Fibroblast of the aortic adventitia (primary cell): ENCODE measurements at places on chromosomes 5 and 9. TPM values are rescaled to one million over a fixed set of nuclear protein-coding genes. Genes with fewer than 3 reads are reported as not detected.

DNA sequence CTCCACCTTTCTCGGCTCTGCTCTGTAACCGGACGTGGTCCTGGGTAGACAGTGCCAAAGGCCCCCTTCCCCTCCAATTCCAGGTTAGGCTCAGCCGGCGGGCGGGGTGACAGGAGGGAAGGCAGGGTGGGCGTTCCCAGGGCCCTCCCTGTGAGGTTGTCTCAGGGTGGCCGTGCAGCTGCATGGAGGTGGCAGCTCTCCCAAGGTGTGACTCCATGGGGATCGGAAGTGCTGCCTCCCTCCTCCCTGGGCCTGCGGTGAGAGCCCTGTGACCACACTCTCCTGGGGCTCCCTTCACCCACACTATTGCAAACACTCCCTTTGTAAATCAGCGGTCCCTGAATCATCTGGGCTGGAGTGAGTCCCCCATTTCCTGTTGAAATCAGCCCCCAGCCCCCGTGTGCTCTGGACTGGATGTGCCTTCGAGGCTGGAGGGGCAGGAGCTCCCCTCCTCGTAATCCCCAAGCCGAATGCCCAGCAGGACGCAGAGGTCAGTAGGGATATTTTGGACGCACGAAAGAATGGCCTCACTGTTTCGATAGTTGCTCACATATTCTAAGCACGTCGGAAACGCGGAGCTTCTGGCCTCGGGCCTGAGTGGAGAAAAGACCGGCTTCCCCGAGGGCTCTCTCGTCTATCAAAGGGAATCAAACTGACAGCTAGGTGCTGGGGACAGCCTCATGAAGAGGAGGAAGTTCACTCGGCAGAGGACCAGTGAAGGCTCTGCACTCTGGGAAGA lies 107.6 kb upstream of the COL5A1 start:
- DNase-seq: no peak

- no peak for DNase-seq
These were observed 307.3 kb upstream of the PIK3R1 start for GRCh38 chr5:67908126-67908765.

Gene BRIX1
- total RNA-seq: 31.3 and 41.9 TPM in 2 replicates

DNA sequence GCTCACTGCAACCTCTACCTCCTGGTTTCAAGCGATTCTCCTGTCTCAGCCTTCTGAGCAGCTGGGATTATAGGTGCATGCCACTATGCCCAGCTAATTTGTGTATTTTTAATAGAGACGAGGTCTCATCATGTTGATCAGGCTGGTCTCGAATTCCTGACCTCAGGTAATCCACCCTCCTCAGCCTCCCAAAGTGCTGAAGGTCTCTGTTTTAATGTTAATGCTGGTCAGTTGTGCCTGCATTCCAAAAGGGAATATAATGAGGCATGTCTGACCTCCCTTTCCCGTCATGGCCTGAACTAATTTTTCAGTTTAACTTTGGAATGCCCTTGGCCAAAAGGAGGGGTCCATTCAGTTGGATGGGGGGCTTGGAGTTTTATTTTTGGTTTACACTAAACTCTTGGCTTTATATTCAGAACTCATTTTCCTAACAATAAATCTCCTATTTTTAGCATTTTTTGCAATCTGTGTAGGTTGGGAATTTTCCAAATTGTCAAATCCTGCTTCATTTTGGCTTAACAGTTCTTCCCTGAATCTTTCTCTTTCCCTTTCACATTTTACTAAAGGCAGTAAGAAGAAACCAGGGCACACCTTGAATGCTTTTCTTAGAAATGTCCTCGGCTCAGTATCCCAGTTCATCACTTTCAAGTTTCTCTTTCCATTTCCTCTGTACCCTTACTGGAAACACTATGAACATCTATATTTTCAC lies 1175.5 kb downstream of the MAT2B start:
- no peak for DNase-seq

Gene RELL2
- total RNA-seq: 2.6 and 6.6 TPM in 2 replicates

Gene CTXN3
- total RNA-seq: not detected in 2 replicates

Gene BAAT
- total RNA-seq: not detected in 2 replicates

GRCh38 chr9:37908283-37908682 lies 4.4 kb upstream of the SLC25A51 start:
- no peak for DNase-seq

DNA sequence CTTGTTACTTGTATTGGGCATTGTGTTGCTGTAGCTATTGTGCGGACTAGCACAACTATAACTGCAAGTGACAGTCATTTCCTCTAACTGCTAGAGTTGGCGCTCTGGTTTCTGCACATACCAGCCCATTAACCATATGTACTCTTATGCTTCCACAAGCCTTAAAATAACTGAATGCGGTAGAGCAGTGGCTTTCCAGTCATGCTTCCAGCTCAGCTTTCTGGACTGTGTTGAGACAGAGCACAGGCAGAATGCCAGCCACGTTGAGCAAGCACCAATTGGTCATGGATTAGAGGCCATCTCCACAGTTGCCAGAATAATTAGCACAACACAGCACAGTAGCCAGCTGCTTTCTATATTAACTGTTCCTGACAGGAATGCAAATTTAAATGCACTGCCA lies 12.2 kb downstream of the INVS start:
- peak; percentile 95 for DNase-seq

DNA sequence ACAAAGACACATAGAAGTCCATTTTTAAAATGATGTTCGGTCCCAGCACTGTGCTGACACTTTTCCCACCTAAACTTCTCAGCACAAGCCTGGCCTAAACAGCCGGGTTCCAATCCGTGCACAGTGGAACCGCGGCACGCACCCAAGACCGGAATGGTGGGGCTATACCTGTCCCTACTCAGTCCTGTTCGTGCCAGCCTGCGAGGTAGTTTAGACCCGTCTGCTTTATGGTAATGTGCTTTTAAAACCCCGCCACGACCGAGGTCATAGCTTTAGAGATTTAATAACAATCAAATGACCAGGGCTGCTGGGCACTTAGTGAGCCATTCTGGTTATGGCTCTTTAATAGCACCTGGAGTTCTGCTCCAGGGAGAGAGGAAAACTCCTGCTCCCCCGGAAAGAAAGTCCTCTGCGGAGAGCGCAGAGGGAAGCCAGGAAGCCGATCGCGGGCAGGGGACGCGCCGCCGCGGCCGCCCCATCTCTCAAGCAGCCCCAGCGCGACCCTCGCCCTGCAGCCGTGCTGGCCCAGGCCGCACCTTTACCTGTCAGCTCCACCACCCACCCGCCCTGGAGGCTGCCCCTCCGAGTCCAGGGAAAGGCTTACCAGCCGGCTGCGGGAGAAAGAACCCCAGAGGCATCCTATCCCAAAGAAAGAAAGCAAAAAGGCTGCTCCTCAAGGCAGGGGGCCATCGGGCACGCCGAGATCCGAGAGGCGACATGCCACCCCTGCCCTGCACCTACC lies 511 bp downstream of the ARL15 start:
- peak; percentile 9 for DNase-seq

Gene ESM1
- 1.1 and 19.6 TPM in 2 replicates for total RNA-seq

DNA sequence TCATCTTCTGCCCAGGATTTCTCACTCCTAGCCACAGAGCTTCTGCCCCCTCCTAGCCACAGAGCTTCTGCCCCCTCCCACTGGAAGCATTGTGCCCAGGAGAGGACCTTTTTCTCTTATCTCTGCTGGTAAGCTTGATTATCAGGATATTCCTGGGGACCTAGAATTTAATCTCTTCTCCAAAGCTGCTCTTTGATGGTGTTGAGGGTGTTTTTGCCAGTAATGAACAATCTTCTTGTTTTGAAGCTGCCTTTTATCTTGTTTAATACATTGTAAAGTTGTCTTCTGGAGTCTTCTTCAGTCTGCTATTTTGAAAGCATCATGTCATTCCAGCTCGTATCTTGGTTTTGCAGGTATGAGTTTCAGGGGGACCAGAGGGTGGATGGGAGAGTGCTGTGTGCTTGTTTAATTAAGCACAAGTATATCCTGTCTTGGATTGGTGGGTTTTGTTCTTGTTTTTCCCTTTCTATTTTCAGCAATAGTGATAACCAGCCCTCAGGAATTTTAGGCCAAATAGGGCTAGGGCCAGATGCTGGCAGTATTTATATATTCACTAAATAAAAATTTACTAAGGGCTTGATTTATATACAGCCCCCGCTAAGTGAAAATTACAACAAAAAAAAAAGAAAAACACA lies 214.0 kb upstream of the DMRT1 start:
- no peak for DNase-seq

Gene SOHLH1
- total RNA-seq: not detected in 2 replicates

DNA sequence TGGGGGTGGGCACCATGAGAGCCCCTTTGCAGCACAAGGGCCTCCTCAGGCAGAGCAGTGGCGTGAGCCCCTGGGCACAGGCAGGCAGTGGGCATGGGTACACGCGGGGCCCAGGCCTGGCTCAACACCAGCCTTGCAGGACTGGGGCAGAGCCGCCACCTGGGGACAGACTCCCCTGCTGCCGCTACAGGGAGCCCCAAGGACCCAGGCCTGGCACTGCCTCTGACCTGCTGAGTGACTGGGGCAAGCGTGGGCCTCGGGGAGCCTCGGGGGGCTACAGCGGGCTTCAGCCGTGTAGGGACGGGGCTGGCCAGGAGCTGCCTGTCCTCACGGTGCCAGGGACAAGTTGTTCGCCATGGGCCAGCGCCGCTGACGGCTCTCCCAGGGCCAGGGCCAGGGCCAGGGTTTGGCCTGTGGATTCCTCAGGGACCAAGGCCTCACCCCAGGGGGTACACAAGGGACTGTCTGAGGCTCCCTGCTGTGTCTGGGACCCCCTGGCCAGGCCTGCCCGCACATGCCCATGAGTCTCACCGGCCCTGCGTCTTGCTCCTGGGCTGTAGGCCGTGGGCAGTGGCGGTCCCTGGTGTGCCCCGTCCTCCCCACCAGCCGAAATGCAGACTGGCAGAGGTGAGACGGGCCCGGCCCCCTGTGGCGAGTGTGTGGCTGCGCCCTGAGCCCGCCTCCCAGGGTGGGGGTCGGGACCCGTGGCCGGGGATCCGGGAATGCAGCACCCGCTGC lies 42.5 kb downstream of the KCNT1 start:
- DNase-seq: no peak

Gene PDE6A
- not detected in 2 replicates for total RNA-seq

- DNase-seq: peak; percentile 59
These were observed 3.8 kb downstream of the ZNF622 start for GRCh38 chr5:16461782-16462181.

DNA sequence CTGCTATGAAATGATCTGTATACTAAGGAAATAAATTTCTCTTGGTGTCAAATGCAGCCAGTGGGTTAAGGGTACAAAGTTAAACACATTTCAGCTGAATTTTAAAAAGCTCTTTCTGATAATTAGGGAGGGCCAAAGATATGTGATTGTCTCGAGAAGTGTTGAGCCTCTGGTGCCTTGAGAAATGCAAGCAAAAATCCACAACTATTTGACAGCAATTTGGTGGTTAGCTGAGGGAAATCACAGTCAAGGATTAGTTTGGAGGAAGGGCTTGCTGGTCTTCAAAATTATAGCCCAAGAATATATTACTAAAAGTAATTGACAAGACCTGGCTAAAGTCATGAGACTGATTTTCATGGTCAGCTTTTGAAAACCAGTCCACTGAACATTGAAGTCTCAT lies 255.7 kb upstream of the PPP1R2B start:
- no peak for DNase-seq

Gene NUDCD2
- total RNA-seq: 8.5 and 9.1 TPM in 2 replicates

DNA sequence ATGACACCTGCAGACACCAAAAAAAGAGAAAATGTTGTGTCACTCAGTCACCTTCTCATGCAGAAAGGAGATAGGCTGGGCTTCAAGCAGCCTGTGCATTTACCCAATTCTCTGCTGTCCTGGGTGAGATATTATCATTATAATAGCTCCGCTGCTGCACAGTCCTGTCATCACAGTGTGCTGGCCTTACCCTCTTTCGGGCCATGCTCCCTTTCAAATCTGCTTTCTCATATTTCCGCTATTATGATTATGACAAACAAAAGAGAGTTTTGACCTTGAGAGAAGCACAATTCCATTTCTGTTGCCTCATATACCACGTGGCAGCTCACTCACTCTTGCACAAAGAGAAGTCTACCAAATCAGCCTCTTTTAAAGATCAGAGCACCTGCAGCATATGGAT lies 1350.1 kb upstream of the ACO1 start:
- no peak for DNase-seq

GRCh38 chr5:115409094-115409493 lies 112.6 kb upstream of the CCDC112 start:
- no peak for DNase-seq

Gene RAD23B
- 132 and 171 TPM in 2 replicates for total RNA-seq

GRCh38 chr5:53076014-53076583 lies 33.5 kb downstream of the MOCS2 start:
- peak; percentile 44 for DNase-seq

Gene SHISAL2B
- total RNA-seq: not detected in 2 replicates

Gene GPRIN1
- total RNA-seq: 1.7 and 7.1 TPM in 2 replicates

Gene AJM1
- 1.1 and 1.3 TPM in 2 replicates for total RNA-seq

Gene PCDHB13
- total RNA-seq: 0.27 and 0.65 TPM in 2 replicates

- DNase-seq: no peak
These were observed 93.3 kb downstream of the TMEM174 start for GRCh38 chr5:73266176-73266738.

GRCh38 chr5:168334695-168335094 lies 43.2 kb downstream of the WWC1 start:
- peak; percentile 74 for DNase-seq

GRCh38 chr9:83625178-83625577 lies 2.2 kb downstream of the IDNK start:
- no peak for DNase-seq

Gene TTC23L
- 0.36 TPM in 1 of 2 replicates, not detected in the other for total RNA-seq

DNA sequence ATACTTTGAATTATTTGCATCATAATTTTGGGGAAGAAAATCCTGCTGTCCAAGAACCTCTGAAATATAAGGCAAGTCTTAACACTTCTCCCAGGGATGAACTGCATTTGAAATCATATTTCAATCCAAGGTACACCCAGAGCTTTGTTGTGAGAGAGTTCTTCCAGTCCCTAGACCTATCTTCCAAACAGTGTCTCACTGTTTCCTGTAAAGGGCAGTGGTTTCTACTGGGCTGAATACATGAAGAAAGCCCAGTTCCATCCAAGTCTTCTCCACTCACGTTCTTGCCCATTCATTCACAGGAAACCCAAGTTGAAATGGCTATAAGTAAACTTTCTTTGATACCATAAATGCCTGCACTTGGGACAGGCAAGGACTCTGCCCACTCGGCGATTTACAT lies 108.3 kb upstream of the LHFPL2 start:
- DNase-seq: no peak

GRCh38 chr5:180831139-180832093 lies 28.8 kb upstream of the MGAT1 start:
- DNase-seq: peak; percentile 66

Gene KCNT1
- not detected in 2 replicates for total RNA-seq

Gene KCNMB1
- total RNA-seq: not detected in 2 replicates

- DNase-seq: no peak
These were observed 16.6 kb downstream of the OCLN start for GRCh38 chr5:69509212-69509611.

GRCh38 chr9:16010221-16010620 lies 457.4 kb downstream of the CCDC171 start:
- DNase-seq: no peak

- no peak for DNase-seq
These were observed 375.7 kb downstream of the NTRK2 start for GRCh38 chr9:85045271-85045670.

GRCh38 chr5:132190161-132190817 lies 37.4 kb downstream of the P4HA2 start:
- DNase-seq: peak; percentile 76

Gene CPLANE1
- total RNA-seq: 34.6 and 37.4 TPM in 2 replicates

GRCh38 chr9:20226345-20226744 lies 396.0 kb downstream of the MLLT3 start:
- no peak for DNase-seq
